Coronary artery (tissue), 2 donors: ENCODE measurements at places on chromosomes 3 and 15.

DNA sequence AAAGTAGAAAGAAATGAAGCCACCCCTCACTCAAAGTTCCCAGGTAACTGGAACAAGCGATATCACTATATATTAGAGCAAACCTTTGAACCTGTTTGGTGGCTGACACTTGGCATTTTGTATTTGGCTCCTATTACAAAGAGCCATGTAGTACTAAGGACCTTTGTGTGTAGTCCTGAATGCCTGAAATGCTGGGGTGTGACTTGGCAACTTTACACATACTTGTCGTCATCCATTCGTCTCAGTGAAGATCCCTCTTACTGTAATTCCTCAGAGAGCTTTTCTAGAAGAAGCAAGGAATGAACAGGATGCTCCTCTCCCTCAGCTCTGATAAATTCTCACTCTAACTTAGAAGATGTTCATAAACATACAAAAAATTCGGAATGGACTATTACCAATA, 216.1 kb upstream of the CDIN1 start:
- no peak for DNase-seq

DNA sequence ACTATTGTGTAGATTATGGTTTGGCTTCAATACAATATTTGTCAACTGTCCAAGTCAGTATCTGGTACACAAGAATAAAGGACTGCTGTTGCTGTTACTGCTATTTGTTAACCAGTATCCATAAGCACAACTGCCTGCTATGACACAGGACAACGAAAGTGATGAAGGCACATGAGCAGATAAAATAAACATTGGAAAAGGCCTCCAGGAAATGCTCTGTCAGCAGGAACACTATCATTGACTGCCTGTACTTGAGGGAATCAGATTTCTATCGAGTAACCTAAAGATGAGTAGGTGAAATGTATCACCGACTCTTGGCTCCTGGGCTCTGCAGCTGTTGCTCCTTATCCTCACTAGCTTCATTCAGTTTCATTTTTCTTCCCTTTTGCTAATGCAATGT, 56.5 kb downstream of the FMN1 start:
- DNase-seq = no peak

GRCh38 chr3:197746801-197747237, 2.9 kb upstream of the FYTTD1 start:
- no peak for DNase-seq

DNA sequence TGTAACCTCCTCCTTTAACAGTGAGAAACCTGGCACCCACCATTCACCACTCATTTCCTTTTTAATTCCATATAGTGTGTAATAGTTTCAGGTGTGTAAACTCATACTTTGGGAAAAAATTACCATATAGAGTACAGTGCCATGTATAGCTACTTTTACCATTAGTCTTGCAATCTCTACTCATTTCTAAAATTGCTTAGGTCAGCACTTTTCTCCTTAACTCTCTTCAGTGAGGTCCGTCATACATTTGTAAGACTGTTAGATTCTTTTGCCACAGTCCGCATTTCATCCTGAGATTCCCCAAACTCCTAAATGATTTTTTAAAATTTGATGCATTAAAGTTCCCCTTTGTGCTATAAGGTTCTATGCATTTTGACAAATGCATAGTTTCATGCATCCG, 238.3 kb upstream of the ATP10A start:
- DNase-seq = no peak

DNA sequence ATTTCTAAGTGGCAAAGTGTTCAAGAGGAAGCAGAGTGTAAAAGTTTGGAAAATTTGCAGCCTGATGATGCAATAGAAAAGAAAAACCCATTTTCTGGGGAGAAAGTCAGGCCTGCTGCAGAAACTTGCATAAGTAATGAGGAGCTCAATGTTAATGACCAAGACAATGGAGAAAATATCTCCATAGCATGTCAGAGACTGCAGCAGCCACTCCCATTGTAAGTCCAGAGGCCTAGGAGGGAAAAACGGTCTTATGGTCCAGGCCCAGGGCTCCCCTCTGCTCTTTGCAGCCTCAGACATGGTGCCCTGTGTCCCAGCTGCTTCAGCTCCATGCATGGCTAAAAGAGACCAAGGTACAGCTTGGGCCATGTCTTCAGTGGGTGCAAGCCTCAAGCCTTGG, 96.6 kb upstream of the GMNC start:
- DNase-seq = no peak

DNA sequence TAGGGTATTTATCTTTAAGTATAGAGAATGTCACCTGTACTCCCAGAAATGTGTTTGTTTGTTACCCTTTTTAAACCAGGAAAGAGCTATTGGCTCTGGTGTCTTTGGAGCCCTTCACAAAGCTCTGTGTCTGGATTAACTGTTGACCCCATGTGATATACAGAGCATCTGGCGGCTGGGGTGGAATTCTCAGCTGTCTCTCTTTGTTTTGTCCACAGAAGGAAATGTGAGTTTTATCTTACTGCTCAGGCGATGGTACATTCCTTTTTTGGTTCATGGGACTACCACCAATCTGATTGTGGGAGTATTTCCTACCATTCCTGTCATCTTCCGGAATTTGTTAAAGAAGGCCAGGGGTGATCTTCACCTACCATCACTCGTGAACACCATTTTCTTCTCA, 120.3 kb downstream of the AKAP13 start:
- no peak for DNase-seq
